ENCODE measurements at places on chromosomes 4 and X.

- DNase-seq = no peak
These were observed 20.1 kb downstream of the C4orf36 start for GRCh38 chr4:86872135-86872534.

DNA sequence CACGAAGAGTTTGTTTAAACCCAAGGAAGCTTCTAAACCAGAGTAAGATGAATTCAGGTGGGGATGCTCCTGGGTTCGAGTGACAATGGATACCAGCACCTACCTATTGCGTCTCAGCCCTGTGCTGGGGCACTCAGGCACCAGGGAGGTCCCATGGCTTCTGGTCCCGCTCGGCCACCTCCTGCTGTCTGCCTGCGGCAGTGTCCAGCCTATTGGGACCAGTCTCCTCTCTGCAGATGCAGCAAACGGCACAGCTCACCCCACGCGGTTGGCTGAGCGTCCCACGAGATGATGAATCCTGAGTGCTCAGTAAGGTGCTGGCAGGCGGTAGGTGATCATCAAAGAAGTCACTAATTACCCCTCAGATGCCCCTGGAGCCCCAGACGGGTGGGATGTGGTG is 75.2 kb downstream of the ACOX3 start:
- no peak for DNase-seq

DNA sequence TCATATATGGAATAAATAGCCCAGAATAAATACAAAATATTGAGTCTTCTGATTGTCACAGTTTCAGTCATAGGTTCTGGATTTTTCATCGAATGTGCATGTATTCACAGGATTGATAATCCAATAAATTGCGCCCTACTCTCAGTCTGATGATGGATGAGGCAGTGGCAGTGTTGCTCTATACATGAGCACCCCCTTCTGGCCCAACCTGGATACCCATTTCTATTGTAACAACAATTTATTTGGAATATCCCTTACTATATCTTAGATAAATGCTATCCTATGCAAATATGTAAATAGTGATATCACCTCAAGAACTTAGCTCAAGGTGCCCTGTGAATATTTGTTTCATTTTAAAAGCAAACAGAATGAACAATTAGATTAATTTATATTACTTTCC is 733.7 kb upstream of the PABPC4L start:
- DNase-seq = peak; percentile 8

DNA sequence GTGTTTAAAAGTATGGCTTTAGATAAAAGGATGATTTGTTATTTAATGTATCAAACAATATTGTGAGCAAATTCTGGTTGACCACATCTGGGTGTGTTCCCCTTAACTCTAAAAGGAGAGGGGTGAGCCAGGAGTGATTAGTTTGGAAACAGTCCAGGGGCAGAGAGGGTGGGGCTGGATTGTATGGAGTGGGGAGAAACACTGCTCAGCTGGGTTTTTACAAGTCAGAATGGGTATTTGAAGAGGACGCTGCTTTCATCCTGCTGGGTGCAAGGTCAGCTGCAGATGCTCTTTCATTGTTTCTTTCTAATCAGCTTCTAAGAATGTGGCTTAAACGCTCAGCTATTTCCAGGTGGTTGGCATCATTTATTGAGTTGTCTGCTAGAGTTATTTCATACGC is 82.8 kb upstream of the LIMCH1 start:
- no peak for DNase-seq

GRCh38 chr4:40656201-40656863 is 26.7 kb upstream of the RBM47 start:
- no peak for DNase-seq

- no peak for DNase-seq
These were observed 90.2 kb upstream of the PDLIM3 start for GRCh38 chr4:185625503-185625902.

GRCh38 chr4:42416017-42416416 is 18.7 kb downstream of the SHISA3 start:
- DNase-seq = no peak

GRCh38 chr4:120857312-120857711 is 65.2 kb downstream of the PRDM5 start:
- DNase-seq = no peak

DNA sequence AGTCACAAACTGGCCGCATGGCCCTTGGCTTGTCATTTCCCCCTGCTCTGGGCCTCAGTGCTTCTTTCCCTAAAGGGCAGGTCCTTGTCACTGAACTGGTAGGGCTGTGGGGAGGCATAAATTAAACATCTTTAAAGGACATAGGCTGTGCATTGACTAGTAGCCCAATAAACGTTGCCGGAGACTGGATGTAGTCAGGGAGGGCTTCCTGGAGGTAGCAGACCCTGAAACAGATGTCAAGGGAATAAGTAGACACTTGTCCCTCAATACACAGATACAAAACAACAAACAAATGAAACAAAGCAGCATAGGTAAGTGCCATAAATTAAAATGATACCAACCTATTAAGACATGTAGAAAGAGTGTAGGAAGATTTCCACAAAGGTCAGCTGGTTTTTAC is 71.8 kb upstream of the PSAPL1 start:
- no peak for DNase-seq

- DNase-seq = no peak
These were observed 26.8 kb downstream of the DAPP1 start for GRCh38 chr4:99843413-99843812.

DNA sequence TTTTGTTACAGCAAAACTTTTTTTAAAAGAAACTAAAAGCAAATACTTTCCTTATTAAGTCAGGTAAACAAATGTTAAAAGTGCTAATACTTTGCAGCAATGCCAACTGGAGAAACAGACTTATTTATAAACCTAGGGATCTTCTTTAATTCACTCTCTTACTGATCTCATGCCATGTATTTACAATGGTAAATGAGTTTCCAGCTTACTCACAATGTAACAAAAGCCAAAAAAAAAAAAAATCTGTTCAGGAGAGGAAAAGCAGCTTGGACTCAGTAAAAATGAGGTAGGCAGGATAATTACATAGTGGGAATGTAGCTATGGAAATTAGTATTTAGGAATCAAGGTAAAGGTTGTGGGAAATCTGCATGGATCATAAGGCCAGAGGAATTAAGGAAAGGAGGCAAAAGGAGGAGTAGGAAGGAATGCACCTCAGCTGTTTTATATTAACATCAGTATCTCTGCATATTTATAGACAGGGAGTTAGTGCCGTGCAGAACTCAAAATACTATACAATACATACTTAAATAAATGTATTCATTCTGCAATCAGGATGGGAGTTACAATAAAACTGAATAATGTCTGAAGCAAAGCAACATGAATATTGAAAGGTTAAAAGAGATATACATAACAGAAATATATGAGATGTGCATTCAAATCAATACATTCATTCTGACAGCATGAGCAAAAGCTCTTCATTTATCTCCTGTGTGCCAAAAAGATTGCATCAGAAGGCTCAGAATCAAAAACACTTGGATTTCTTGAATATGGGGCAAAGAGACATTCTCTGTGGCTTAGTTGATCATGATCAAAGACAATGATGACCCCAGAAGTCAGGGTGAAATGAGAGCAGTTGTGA is 57.9 kb upstream of the ETNPPL start:
- no peak for DNase-seq

GRCh38 chr4:108619372-108620100 is 840 bp upstream of the RPL34 start:
- DNase-seq = peak; percentile 65

DNA sequence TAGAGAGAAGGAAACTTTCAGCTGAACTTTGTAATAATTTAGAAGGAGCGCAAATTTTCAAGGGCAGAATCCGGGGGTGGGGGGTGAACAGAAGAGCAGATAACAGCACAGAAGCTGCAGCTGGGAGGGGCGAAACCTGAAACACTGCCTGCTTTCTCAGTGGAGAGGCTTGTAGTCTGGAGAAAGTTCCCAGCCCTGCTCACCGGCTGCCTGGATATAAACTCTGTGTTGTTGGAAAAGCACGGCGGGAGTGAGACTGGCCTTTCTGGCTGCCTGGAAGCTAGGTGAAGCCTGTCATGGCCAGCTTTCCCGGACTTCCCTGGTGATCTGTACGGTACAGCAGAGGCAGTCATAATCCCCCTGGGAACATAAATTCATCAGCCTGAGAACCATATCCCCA is 1352.1 kb upstream of the DIAPH2 start:
- no peak for DNase-seq
